ENCODE measurements at places on chromosomes 2 and 18.

- DNase-seq, result peak; percentile 65
Observed at GRCh38 chr18:13566941-13567746, 159.2 kb downstream of the FAM210A start.

GRCh38 chr2:71690876-71691475 is 237.6 kb downstream of the DYSF start:
- DNase-seq, result no peak

- no peak for DNase-seq
Observed at GRCh38 chr2:204989877-204990276, 444.6 kb downstream of the PARD3B start.

DNA sequence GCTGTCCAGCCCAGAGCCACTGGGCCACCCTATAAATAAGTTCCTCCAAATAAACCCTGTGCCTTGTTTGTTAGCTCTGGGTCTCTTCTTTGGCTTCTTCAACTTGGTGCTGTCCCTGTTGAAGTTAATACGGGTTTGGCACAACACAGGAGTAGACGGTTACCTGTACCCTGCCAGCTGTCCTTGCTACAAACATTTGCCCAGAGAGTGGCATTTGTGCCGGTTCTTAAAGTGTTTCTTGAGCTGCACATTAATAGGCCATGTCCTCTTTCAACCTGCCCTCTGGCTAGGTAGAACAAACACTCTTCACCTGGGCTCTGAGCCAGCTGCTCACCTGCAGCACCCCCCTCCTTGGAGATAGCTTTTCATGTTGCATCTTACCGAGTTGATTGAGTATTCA is 139.2 kb downstream of the NEDD4L start:
- no peak for DNase-seq

DNA sequence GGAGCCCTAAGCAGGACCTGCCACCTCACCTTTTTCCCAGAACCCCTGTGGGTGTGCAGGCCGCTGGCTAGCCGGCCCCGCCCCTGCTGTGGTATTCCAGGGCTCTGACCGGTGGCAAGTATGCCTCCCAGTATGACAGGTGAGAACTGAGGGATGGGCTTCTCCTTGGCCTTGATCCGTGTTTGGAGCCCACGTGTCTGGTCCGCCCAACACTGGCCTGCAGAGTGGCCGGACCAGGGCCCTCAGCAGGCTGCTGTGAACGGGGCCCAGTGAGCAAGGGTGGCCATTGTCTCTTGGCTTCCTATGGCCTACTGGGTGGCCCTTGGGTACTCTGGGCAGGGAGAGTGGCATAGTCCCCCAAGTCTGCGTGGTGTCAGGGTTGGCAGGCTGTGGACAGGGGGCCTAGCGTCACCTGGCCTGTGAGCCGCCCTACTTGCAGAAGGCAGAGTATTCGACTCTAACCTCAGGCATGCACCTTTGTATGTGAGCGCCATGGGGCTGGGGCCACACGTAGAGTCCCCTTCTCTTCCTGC is 1.8 kb downstream of the RNPEPL1 start:
- no peak for DNase-seq
